ENCODE measurements at places on chromosomes 6 and 20. TPM values are rescaled to one million over a fixed set of nuclear protein-coding genes. Genes with fewer than 3 reads are reported as not detected.

DNA sequence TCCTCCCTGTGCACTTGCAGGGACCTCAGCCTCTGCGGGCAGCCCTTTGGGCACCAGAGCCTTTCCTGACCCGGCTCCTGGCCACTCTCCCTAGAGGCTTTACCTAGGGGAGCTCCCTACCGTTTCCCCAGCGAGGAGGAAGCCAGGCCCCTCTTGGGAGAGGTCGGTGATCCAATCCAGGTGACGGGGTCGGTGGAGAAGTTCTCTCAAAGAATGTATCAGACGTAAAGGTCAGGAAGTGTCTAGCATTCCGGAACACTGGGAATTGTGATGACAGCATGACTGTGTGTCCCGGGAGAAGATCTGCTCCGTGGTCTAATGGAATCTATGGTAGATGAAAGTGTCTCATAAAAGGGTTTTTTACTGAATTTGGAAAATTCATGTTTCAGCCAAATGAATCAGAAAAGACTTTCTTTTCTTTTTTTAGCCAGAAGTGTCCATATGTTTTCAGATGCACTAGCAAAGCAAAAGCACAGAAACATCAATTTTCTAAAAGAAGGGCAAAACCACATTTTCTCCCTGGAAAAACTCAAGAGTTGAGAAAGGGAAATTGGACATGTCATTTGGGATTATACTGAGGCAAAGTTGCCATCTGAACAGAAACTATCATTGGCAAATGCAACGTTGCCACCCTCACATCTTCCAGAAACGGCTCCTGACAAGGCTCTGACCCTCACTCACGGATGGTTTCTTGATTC, 289.4 kb downstream of the THBS2 start:
- DNase-seq, result no peak
- H3K27ac ChIP-seq, result no peak overlapping the region
- H3K27me3 ChIP-seq, result peaks cover 39% of the 10 kb centered on the region
- H3K4me3 ChIP-seq, result no peak overlapping the region
- no peaks in the 10 kb centered on the region for H3K4me1 ChIP-seq

GRCh38 chr6:16336911-16337294, 98.5 kb downstream of the GMPR start:
- peaks cover 10% of the 10 kb centered on the region for H3K4me1 ChIP-seq
- H3K36me3 ChIP-seq, result no peaks in the 10 kb centered on the region
- H3K4me3 ChIP-seq, result no peak overlapping the region
- peak overlapping the region; percentile 1 for H3K27ac ChIP-seq
- H3K27me3 ChIP-seq, result no peaks in the 10 kb centered on the region

- DNase-seq, result no peak
- H3K27me3 ChIP-seq, result peaks cover 14% of the 10 kb centered on the region
- H3K36me3 ChIP-seq, result no peaks in the 10 kb centered on the region
- H3K4me1 ChIP-seq, result no peaks in the 10 kb centered on the region
- no peak overlapping the region for H3K27ac ChIP-seq
Observed at GRCh38 chr6:17269840-17270239, 11.3 kb upstream of the RBM24 start.

SOX12 gene
- total RNA-seq, result 5.2 TPM

GRCh38 chr6:62298745-62299392, 12.8 kb upstream of the KHDRBS2 start:
- no peaks in the 10 kb centered on the region for H3K27me3 ChIP-seq
- no peaks in the 10 kb centered on the region for H3K4me1 ChIP-seq
- peak overlapping the region; percentile 52 for H3K4me3 ChIP-seq
- no peak for DNase-seq

MYLK2 gene
- not detected for total RNA-seq

KIF6 gene
- not detected for total RNA-seq

RNF144B gene
- total RNA-seq, result 2.3 TPM

GRCh38 chr20:19920381-19921138, 96.6 kb upstream of the NAA20 start:
- H3K27me3 ChIP-seq, result peaks cover 16% of the 10 kb centered on the region
- H3K36me3 ChIP-seq, result no peaks in the 10 kb centered on the region
- no peak for DNase-seq
- no peaks in the 10 kb centered on the region for H3K4me1 ChIP-seq
- H3K27ac ChIP-seq, result no peak overlapping the region
- no peak overlapping the region for H3K4me3 ChIP-seq

DNA sequence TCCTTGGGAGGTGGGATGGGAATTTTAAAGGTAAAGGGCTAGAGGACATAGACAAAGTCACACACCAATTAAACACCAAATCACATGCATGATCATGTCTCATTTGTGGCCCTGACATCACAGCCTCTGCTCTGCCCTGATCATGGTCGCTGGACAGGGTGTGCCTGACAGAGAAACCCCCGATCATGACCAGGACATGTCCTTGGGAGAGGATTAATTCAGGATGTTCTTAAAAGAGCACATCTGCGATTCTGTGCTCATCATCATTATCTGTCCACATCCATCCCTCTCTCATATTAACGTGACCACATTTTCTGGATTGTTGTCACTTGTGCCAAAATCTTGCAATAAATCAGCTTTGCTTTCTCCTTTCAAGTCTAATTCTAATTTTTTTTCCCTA, 7.7 kb upstream of the PBOV1 start:
- H3K27ac ChIP-seq, result no peak overlapping the region
- H3K4me3 ChIP-seq, result no peak overlapping the region
- DNase-seq, result no peak
- H3K36me3 ChIP-seq, result peaks cover 8% of the 10 kb centered on the region
- peaks cover 6% of the 10 kb centered on the region for H3K4me1 ChIP-seq

PGC gene
- not detected for total RNA-seq

UQCC2 gene
- 17.3 TPM for total RNA-seq

SLC32A1 gene
- not detected for total RNA-seq

ZBTB12 gene
- 0.96 TPM for total RNA-seq

DNA sequence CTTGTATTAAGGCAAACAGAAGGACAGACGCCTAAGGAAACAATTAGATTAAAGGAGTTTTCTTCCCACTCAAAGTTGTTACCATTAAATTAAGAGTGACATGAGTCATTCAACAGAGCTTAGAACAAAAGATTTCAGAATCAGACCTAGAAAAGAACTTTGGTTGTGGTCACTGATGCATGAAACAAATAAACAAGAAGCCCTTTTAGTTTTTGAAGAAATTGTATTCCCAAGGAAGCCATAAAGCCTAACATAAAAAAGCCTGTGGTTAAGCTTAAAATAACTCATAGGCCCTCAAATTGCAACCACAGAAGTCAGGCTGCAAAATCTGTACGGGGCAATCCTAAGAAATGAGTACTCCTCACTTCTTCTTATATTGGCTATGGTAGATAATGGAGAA, 17.9 kb upstream of the TRIM26 start:
- H3K4me1 ChIP-seq, result peaks cover 10% of the 10 kb centered on the region
- no peaks in the 10 kb centered on the region for H3K36me3 ChIP-seq
- DNase-seq, result no peak
- H3K27me3 ChIP-seq, result peaks cover 17% of the 10 kb centered on the region

GRCh38 chr6:154319231-154319858, 37.3 kb downstream of the IPCEF1 start:
- no peaks in the 10 kb centered on the region for H3K4me1 ChIP-seq
- no peak for DNase-seq
- H3K36me3 ChIP-seq, result no peaks in the 10 kb centered on the region
- no peak overlapping the region for H3K27ac ChIP-seq
- H3K27me3 ChIP-seq, result peaks cover 30% of the 10 kb centered on the region

GRCh38 chr20:31698803-31699718, 23.6 kb downstream of the BCL2L1 start:
- H3K4me3 ChIP-seq, result no peak overlapping the region
- peaks cover 52% of the 10 kb centered on the region for H3K4me1 ChIP-seq
- H3K27ac ChIP-seq, result peak overlapping the region; percentile 85
- no peaks in the 10 kb centered on the region for H3K27me3 ChIP-seq
- peaks cover 8% of the 10 kb centered on the region for H3K36me3 ChIP-seq

MICB gene
- 17.6 TPM for total RNA-seq

SCGN gene
- total RNA-seq, result not detected

DNA sequence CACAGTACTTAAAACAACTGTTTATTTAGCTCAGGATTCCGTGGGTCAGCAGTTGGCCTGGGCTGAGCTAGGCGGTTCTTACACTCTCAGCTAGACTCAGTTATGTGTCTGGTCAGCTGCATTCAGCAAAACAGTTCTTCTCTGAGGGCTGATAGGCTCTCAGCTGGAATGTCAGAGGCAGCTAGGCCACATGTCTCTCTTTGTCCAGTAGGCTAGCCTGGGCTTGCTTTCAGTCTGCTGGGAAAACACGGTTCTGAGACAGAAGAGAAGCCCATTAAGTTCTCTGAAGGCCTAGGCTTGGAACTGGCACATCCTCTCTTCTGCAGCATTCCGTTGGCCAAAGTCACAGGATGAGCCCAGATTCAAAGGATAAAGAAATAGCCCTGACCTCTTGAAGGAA, 65.6 kb downstream of the TULP4 start:
- peaks cover 34% of the 10 kb centered on the region for H3K4me1 ChIP-seq
- no peak overlapping the region for H3K27ac ChIP-seq
- H3K4me3 ChIP-seq, result no peak overlapping the region
- DNase-seq, result no peak
- H3K36me3 ChIP-seq, result peaks cover 8% of the 10 kb centered on the region

DNA sequence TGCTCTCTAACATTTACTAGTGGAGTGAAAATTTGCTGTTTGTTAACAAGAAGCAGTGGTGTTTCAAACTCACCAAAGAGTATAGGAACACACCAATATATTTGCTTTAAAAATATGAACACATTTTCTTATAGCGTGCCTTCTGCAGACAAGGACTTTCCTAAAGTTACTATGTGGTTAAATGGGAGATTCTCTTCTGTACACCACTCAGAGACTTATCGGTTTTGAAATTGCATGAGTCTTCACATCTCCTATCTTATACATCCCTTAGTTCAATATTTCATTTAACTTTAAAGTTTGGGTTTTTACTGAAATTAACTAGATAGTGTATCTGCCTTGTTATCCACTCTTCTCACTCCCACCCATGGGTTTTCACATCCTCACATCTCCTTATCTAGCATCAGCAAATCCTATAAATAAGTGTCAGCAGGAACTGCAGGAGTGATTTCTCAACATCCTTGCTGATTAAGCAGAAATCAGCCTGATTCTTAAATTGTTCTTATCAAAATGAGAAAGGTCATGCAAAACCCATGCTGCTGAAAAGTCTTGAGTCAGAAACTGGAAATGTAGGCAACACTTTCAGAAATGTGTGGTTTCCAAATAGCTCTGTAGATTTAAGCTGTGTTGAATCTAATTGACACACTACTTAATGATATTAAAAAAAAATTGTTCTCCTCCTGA, 1075.6 kb upstream of the GJE1 start:
- H3K4me3 ChIP-seq, result no peak overlapping the region
- H3K36me3 ChIP-seq, result no peaks in the 10 kb centered on the region
- no peaks in the 10 kb centered on the region for H3K27me3 ChIP-seq
- no peaks in the 10 kb centered on the region for H3K4me1 ChIP-seq
- DNase-seq, result no peak

DNA sequence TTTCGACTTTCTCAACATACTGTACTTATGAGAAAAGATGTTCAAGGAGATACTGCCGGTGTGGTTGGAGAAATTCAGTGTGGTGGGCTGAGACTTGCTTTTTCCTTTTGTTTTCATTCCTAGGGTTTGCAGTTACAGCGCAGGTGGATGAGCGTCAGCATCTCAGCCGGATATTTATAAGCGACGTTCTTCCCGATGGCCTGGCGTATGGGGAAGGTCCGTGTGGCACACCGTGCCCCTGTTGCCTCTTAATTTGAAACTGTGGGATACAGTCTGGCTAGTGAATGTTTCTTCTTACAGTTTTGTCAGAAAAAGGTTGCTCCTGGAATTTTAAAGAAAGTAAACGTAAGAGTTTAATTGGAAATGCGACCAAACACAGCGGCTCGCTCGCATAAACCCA, 81.7 kb upstream of the CLDN20 start:
- no peak overlapping the region for H3K4me3 ChIP-seq
- H3K27me3 ChIP-seq, result no peaks in the 10 kb centered on the region

ZSCAN9 gene
- 1.9 TPM for total RNA-seq

DNA sequence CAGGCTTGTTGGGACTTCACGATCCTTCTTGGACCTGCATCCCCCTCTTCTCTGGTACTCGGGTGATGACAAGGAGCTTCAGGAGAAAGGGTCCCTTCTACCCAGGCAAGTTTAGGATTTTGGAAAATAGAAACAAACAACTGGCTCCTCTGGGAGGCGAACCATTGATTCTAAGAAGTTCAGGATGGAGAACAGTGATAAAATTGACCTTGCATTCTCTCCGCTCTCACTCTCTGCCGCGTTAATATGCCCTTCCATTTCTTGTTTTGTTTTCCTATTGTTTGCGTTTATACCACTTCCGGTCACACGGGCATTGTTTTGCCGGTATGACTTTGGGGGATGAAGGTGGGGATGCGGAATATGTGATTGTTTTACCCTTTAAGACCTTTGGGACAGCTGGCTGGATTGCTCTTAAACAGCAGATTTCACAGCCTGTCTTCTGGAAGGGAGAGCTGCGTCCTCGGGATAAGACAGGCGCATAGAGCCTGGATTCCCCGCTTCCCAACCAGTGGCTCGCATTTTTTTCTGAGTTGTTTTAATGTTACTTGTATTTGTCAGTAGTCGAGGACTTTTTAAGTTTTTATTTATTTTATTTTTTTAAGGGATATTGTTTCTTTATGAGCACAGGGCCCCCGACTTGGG, 144.3 kb upstream of the ZNF184 start:
- peaks cover 6% of the 10 kb centered on the region for H3K4me1 ChIP-seq
- H3K27me3 ChIP-seq, result peaks cover 68% of the 10 kb centered on the region
- H3K27ac ChIP-seq, result no peak overlapping the region
- H3K36me3 ChIP-seq, result peaks cover 8% of the 10 kb centered on the region

- no peak overlapping the region for H3K27ac ChIP-seq
- H3K27me3 ChIP-seq, result peaks cover 22% of the 10 kb centered on the region
- no peak for DNase-seq
- H3K4me3 ChIP-seq, result peak overlapping the region; percentile 36
- no peaks in the 10 kb centered on the region for H3K4me1 ChIP-seq
Observed at GRCh38 chr6:170175644-170176135, 115.2 kb downstream of the DLL1 start.

DNA sequence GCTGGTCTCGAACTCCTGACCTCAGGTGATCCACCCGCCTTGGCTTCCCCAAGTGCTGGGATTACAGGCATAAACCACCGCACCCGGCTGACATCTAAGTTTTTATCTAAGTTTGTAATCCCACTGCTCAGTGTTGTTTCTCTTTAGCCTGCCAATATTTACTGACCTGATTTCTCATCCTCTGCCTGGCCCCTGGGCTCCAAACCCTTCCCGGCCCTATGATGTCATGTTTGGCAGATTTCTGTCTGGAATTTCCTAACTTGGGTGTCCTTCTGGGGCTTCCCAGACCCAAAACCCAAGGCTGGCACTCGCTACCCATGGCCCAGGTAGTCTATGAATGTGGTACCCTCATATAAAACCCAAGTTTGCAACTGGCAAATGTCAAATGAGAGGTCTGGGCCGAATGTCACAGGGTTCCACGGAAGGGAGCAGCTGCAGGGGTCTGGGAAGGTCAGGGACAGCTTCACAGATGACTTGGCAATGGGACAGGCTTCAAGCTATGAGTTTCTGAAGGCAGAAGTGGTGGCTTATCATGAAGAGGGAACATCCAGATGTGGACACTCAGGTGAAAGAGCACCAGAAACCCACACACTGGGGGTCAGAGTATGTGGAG, 54.9 kb downstream of the TMEM170B start:
- no peak overlapping the region for H3K27ac ChIP-seq
- peaks cover 3% of the 10 kb centered on the region for H3K4me1 ChIP-seq
- no peak overlapping the region for H3K4me3 ChIP-seq
- no peak for DNase-seq
- H3K36me3 ChIP-seq, result peaks cover 2% of the 10 kb centered on the region

Data from T-helper 17 cell (primary cell).